ENCODE measurements at places on chromosomes 5 and 9. TPM values are rescaled to one million over a fixed set of nuclear protein-coding genes. Genes with fewer than 3 reads are reported as not detected.

TIMD4 gene
- total RNA-seq = not detected

SLC25A2 gene
- 3.6 TPM for total RNA-seq

TAF11L10 gene
- not detected for total RNA-seq

SVEP1 gene
- not detected for total RNA-seq

PCDHGA2 gene
- total RNA-seq = 0.07 TPM

CATSPER3 gene
- 2.7 TPM for total RNA-seq

CAST gene
- total RNA-seq = 231 TPM

CTSV gene
- total RNA-seq = not detected

ADAMTS12 gene
- total RNA-seq = not detected

IL31RA gene
- not detected for total RNA-seq

RLN2 gene
- 3.5 TPM for total RNA-seq

DMRT3 gene
- total RNA-seq = not detected

RNF180 gene
- not detected for total RNA-seq

PKD2L2 gene
- total RNA-seq = 0.63 TPM

SLC34A1 gene
- not detected for total RNA-seq

LMNB1 gene
- total RNA-seq = 27.7 TPM

OLFM1 gene
- not detected for total RNA-seq

ZNF608 gene
- 17.4 TPM for total RNA-seq

F2RL2 gene
- not detected for total RNA-seq

HAVCR2 gene
- 2.6 TPM for total RNA-seq

SPATA31C1 gene
- total RNA-seq = not detected

RNF183 gene
- total RNA-seq = 0.39 TPM

ASPN gene
- not detected for total RNA-seq
